Lung (tissue), 17 donors: ENCODE measurements at places on chromosomes 5 and 9.
A peak's percentile ranks its signal among the peaks of the same experiment; 100 is the strongest.

DNA sequence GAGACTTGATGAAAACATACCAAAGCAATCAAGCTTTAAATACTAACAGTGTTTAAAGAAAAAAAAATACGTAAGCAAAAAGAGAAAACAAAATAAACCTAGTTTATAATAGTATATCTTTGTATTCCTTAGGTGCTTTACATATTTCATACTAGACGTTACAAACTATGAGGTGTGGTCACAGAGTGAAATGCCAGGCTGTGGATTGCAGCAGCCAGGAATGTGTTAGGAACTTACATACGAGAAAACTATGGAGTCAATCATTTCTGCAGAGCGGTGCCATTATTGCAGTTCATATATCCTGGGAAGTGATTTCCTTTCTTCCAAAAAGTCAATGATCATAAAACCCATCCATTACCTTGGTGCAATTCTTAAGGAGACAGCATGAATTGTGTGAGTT, 443.6 kb upstream of the GRAMD2B start:
- DNase-seq = no peak

DNA sequence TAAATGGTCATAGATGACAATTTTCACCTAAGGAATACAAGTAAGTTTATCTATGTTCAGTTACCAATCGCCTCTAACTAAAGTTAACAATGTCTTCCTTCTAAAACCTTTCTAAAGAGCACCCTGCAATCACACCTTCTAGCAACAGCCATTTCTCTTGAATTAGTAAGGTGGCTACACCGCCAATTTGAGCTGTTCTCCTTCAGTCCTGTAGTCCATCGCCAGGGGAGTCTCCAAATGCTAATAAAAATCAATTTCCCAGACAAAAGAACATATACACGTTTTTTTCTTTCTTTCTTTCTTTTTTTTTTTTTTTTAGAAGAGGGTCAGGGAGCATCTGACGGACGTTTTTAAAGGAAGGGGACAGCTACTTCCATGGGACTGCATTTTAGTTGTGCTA, 729 bp upstream of the RORB start:
- DNase-seq = no peak

DNA sequence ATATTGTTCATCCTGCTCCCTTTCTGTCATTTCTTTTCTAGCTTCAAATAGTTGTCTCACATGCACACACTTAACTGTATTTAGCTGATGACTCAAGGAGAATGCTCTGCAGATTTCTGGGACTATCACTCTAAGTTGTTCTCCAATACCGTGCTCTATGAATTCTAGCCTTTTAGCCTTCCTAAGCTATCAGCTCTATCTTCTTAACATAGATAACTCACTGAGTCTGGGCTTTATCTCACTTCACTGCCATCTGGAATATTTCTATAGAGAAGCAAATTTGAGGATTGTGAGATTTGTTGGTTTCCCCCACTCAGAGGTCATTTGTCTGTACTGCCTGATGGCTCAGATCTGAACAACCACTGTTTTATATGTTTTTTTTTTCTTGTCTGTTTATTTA, 369.7 kb downstream of the TUSC1 start:
- no peak for DNase-seq

GRCh38 chr9:133569121-133569785, 34.7 kb downstream of the ADAMTSL2 start:
- DNase-seq = no peak

- peak; percentile 82 for DNase-seq
Observed at GRCh38 chr9:106862110-106862820, 701 bp upstream of the ZNF462 start.

DNA sequence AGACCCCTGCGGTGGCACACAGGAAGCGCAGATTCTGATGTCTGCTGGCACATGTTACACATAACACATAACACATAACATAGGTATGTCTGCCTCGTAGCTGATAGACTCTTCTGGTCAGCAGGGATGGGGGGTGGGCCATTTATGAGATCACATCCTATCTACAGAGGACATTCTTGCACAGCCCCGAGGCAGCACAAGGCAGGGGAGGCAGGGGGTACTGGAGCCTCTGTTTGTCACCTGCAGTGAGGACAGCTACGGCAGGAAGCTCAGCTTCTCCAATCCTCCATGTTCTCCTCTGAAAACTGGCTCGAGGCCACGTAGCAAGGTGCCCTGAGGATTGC, 16.7 kb upstream of the MED10 start:
- no peak for DNase-seq

DNA sequence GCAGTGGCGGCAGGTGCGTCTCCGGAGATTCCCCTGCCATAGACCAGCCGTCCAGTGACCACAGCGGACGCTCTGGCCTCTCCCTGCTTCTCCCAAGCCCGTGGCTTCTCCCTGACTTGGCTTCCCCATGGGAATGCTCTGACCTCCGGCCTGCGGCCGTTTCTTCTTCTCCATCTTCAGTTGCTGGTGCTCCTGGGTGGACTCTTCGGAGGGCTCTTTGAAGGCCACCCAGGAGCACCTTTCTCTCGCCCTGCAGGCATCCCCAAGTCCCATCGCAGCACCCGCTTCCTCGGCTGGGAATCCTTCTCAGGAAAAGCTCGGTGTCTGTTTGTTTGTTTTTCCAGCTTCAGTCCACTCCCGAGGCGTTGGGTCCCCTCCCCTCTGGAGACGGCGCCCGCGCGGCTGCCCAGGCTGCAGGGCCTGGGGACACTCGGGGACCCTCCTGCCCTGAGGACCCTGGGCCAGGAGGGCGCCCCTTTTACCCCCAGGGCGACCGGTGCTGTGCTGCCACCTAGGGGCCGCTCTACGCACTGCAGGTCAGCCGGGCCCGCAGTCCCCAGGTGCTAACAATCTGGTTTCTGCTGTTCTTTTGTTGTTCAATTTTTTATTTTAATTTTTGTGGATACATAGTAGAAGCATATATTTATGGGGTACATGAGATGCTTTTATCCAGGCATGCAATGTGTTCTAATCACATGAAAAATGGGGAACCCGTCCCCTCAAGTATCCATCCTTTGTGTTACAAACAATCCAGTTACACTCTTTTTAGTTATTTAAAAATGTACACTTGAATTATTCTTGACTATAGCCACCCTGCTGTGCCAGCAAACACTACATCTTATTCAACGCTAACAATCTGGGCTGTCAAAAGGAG, 197.9 kb upstream of the ADAMTS16 start:
- DNase-seq = no peak

DNA sequence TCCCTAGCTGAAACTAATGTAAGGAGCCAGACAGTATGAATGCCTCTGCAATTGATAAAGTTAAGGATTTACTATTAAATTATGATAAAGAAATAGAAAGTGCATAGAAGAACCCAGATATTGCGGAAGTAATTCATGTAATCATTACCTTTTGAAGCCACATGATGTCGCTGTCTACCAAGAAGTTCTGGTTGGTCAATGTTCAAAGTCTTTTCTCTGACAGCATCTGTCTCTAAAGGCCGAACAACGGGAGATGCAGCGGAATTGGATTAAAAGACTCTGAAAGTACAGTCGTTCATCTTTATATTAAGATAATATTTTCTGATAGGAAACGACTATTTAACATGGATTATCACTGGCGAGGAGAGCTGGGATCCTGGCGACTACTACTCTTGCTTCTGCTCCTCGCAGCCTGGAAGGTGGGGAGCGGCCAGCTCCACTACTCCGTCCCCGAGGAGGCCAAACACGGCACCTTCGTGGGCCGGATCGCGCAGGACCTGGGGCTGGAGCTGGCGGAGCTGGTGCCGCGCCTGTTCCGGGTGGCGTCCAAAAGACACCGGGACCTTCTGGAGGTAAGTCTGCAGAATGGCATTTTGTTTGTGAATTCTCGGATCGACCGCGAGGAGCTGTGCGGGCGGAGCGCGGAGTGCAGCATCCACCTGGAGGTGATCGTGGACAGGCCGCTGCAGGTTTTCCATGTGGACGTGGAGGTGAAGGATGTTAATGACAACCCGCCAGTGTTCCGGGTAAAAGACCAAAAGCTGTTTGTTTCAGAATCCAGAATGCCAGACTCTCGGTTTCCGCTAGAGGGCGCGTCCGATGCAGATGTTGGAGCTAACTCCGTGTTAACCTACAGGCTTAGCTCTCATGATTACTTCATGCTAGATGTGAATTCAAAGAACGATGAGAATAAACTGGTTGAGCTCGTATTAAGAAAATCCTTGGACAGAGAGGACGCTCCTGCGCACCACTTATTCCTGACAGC, at the start of gene PCDHA8:
Gene PCDHA8 (plus strand): TSS at position 210 of the 985 bp plus-strand sequence. CDS start 135 bp downstream, at position 345.
- peak; percentile 1 for DNase-seq

DNA sequence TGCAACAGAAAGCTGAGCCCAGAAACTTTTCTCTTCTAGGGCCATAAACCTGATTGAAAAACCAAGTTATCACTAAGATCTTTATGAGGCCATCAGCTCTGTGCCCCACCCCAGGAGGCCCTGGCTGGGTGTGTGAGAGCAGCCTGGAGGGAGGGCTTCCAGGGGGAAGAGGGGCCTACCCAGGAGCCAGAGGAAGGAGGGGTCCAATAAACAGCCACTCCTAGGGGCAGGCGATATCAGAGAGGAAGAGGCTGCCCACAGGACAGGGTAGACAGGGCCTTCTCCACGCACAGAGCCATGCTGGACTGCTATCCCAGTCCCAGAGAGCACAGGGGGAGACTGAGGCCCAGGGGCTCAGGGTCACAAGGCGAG, 4.5 kb upstream of the CDX1 start:
- DNase-seq = no peak

- no peak for DNase-seq
Observed at GRCh38 chr5:106894964-106895363, 775.8 kb downstream of the EFNA5 start.

- peak; percentile 33 for DNase-seq
Observed at GRCh38 chr5:42655982-42656650, 100.5 kb upstream of the CCDC152 start.

DNA sequence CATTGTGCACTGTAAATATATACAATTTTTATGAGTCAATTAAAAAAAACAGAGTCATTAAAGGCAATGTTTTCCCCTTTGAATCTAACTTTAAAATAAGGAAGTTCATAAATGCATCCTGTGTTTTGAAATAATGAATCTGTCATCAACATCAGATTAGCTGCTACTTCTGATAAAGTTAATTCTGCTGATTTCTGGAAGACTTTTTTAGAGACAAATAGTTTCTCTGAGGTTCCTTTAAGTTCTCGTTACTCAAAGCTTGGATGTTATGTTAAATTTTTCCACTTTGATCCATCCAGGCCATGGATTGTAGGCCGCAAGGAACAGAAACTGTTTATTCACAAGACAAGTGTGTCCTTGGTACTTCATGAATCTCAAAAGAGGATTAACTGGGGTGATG, 115.5 kb downstream of the CARTPT start:
- DNase-seq = peak; percentile 67

DNA sequence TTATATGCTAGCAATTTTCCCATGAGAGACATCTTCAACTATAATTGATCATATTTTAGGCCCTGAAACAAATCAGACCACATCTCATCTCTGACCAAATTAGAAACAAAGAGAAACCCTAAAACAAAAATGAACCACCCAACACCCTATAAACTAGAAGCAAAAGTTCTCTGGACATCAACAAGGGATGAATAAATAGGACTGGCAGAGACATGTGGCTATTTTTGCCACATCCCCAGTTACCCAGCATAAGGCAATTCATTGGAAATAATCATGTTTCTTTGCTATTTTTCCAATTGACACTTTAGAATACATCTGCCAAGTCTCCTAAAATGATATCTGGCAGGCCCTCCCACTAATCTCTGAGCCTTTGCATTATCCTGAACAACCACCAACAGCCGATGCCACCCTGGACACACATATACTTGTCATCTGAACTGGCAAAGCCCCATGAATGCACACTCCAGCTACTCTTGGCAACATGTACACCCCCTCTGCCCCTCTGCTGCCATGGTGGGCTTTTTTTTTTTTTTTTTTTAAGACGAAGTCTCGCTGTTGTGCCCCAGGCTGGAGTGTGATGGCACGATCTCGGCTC, 53.5 kb upstream of the EQTN start:
- no peak for DNase-seq

DNA sequence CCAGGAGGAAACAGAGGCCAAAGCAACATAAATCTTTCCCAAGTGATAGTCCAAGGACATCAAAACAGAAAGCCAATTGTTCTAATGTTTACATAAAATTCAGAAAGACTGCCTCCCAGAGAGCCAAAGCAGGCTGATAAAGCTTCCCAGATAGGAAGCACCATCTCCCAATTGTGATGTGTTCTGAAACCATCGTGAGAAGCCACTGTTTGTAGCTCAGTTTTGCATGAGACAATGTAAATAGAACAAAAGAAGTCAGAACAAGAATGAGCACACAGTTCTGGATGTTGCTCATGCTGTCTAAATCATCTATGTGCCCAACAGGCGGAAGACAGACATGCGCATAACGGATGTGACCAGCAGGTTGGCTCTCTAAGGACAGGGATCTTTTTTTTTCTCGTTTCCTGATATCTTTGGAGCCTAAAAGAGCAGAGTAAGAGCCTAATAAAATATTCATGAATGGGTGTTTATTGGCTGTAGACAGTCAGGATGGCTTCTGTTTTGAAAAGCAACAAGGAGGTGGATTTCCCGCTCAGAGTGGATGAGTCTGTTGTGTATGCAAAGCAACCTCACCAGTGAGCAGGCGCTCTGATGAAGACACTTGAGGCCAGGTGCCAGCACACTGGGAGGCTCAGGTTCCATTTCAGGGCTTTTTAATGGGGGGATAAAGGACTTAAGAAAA, 113.6 kb downstream of the GNA14 start:
- peak; percentile 55 for DNase-seq

DNA sequence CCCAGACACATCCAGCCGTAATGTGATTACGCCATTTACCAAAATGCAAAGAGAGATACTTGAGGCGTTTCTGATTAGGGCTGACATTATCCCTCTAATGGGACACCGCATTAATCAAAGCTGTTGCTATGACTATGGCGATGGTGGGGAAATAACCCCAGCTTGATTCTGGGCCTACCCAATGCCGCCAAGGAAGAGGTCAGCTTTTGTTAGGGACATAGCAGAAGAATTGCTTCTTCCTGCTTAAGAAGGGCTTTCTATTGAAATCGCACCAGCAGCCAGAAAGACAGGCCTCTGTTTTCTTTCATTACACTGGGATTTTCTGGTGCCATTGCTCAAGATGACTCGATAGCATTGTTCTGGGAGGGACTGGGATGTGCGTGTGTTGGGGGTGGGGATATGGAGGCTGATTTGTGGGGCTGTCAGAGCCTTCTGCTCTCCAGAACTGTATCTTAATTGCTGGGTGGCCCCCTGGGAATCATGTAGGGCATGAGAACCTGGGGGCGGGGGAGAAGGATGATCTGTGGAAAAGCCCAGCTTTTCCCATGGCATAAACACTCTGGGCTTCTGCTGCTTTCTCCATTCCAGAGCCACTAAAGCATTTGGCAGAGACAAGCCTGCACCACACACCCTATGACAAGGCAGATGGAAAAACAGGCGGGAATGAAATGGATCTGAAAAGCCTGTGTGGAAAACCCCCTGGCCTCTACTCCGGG, 106.5 kb upstream of the RAD23B start:
- DNase-seq = peak; percentile 28

GRCh38 chr5:90055831-90056328, 353.7 kb downstream of the CETN3 start:
- no peak for DNase-seq

DNA sequence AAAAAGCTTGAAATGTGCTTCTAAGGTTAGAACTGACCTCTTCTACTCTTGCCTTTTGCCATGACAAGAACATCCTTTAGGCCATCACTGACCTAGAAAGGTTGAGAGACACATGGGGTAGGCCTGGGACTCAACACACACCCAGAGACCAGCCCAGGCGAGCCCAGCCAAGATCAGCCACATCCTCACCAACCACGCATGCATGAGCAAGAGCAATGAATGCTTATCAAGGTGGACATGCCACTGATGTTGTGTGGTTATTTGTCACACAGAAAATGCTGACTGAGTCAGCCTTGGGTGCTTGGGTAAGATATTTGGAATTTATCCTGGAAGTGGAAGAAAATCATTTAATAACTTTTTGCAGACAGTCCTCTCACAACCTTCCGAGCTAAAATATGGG, 39.4 kb downstream of the SMIM23 start:
- no peak for DNase-seq
